Glutamatergic neuron (in vitro differentiated cells): ENCODE measurements at places on chromosomes 12 and 14. TPM values are rescaled to one million over a fixed set of nuclear protein-coding genes. Genes with fewer than 3 reads are reported as not detected.

CEBPE gene
- total RNA-seq = not detected

NINJ2 gene
- 0.76 TPM for total RNA-seq

NTN4 gene
- total RNA-seq = 0.59 TPM

DLK1 gene
- 37.3 TPM for total RNA-seq

GTF2A1 gene
- total RNA-seq = 62.3 TPM

GALNT16 gene
- total RNA-seq = 124 TPM

FGF23 gene
- not detected for total RNA-seq

SMOC1 gene
- total RNA-seq = 0.49 TPM

MMP19 gene
- not detected for total RNA-seq

ANAPC7 gene
- total RNA-seq = 93.7 TPM

LRFN5 gene
- 7.3 TPM for total RNA-seq

LRIG3 gene
- total RNA-seq = 6.9 TPM

RNASE3 gene
- not detected for total RNA-seq

MYF5 gene
- not detected for total RNA-seq

DICER1 gene
- 113 TPM for total RNA-seq

KCNK13 gene
- not detected for total RNA-seq

PIANP gene
- total RNA-seq = 48.8 TPM

ZNF891 gene
- total RNA-seq = 9.2 TPM

GZMH gene
- not detected for total RNA-seq

ASB2 gene
- 16.6 TPM for total RNA-seq

B4GALNT1 gene
- total RNA-seq = 83.9 TPM

CLEC14A gene
- 0.96 TPM for total RNA-seq

TSPAN8 gene
- 1.6 TPM for total RNA-seq

AICDA gene
- total RNA-seq = not detected

PLXNC1 gene
- total RNA-seq = 4.9 TPM
